ENCODE measurements at places on chromosomes 1 and 21. TPM values are rescaled to one million over a fixed set of nuclear protein-coding genes. Genes with fewer than 3 reads are reported as not detected.
A peak's percentile ranks its signal among the peaks of the same experiment; 100 is the strongest.

GRCh38 chr1:191695865-191696264 is 462.4 kb upstream of the RGS18 start:
- no peak for DNase-seq

- DNase-seq, result no peak
Measured at GRCh38 chr21:38538353-38538752, 40.1 kb upstream of the ERG start.

DNA sequence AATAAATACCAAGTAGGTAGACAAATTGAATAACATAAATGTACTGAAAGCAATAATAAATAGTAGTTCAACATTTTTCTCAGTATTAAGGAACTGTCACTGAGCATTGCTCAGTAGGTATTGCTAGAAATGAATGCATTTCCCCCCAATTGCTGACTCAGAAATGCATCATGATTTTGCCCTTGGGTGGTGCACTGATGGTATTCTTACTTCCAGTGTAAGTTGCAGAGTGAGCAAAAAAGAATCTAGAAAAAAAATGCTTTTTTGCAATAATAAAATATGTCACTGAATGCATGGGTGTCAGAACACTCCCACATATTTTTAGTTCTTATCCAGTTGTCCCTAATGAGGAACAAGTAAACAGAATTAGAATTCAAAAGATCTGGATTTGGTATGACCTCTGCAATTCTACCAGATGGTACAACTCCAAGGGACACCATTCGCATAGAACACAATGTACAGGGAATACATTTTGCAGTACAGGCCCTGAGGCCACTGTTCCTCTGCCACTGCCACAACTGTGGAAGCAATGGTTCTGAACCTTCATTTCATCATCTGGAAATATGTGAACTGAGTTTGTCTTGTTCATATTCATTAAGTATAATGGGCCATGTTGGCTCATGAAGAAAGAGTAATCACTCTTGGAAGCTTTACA is 78.0 kb downstream of the ATP6V1G3 start:
- no peak for DNase-seq

DNA sequence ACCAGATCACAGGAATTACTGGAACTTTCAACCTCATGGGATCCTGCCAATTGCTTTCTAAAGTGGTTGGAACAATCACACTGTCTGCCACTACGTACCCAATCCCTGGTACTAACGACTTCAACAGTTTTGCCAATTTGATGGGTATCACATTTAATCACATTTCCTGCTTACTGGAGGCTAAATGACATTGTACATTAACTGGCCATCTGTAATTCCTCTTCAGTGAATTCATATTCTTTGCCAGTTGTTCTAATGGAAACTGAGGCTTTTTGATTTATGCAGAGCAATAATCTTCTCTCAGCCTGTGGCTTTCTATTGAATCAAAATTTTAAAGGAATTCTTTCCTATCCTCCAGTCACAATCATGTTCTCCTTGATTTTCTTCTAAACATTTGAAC is 38.2 kb downstream of the LGALS8 start:
- no peak for DNase-seq

DNA sequence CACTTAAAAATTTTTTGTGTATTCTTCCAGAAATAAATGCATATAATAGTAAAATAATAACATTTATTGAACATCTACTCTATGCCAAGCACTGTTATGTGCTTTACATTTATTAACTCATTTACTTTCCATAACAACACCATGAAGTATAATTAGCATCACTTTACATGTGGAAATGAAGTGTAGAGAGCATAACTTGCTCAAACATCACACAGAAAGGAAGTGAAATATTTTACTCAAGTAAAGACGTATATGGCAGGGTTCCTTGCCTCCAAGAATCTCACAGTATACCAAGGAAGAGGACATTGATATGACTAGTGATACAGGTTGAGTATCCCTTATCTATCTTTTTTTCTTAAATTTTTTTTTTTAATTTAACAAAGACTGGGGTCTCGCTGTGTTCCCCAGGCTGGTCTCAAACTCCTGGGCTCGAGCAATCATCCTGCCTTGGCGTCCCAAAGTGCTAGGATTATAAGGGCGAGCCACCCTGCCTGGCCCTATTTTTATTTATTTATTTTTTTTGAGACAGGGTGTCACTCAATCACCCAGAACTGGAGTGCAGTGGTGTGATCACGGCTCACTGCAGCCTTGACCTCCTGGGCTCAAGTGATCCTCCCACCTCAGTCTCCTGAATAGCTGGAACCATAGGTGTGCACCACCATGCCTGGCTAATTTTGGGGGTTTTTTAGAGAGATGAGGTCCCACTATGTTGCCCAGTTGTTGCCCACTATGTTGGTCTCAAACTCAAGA is 7.7 kb upstream of the CLIC4 start:
- DNase-seq, result no peak

DNA sequence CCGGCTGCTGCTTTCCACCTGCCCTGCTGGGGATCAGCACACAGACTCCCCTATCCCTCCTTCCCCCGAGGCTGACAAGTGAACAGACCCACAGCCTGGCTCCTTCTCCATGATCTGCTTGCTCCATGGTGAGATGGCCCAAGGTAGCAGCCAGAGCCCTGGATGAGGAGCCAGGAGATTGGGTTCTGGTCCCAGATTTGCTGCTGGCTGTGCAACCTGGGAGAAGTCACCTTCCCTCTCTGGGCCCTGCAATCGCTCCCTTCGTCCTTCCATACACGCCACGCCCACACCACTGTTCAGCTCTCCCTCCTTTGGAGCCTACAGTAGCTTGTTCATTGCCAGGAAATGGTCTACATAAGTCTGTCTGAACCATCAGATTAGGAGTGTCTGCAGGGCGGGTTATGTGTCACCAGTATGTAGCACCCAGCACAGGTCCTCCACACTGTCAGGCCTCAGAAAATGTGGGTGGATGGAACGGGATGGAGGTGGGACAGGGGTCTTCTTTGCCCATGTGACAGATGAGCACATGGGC is 9.2 kb upstream of the EPHA8 start:
- no peak for DNase-seq

DNA sequence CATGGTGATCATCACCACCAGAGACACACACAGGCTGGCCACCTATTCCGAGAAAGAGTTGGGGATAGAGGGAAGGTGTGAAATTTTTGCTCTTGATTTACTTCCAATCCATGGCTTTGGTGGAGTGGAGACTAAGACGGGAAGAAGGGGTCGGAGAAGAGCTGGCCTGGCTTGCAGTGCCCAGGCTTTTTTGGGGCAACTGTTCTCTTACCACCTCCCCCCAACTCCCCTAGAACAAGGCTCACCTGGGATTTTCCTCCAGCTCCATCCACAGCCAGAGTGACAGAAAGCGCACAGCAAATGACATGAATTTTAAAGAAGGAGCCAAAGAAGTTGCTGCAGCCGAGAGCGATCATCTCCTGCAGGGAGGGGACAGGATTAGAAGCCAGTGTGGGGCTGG is 16.0 kb downstream of the SLC26A9 start:
- no peak for DNase-seq

DNA sequence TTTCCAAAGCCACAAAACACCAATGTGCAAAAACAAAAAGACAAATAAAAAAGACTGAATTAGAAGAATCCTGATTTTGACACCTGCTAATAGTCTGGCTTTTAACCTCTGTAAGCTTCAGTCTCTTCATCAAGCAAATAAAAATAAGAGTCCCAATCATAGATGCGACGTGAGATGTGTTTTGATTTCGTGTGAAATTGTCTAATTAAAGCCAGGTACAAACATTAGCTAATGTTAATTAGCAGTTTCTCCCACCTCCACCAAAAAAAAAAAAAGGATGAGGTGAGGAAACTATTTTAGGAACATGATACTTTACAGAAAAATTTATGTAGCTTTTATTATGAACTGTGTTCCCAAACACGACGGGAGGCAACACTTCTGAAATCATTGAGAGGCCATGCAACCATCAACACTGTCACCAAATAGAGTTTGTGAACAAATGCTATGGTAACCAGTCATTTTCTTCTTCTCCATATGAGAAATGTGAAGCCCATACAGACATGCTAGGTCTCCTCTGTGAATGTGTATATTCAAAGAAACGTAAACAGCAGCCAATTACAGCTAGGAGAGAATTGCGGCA is 6.7 kb upstream of the EVI5 start:
- DNase-seq, result no peak

DNA sequence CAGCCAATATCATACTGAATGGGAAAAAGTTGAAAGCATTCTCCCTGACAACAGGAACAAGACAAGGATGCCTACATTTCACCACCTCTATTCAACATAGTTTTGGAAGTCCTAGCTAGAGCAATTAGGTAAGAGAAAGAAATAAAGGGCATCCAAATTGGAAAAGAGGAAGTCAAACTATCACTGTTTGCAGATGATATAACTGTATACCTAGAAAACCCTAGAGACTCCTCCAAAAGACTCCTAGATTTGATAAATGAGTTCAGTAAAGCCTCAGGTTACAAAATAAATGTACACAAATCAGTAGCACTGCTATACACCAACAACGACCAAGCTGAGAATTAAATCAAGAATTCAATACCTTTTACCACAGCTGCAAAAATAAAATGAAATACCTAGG is 171.3 kb upstream of the HP1BP3 start:
- DNase-seq, result no peak

DNA sequence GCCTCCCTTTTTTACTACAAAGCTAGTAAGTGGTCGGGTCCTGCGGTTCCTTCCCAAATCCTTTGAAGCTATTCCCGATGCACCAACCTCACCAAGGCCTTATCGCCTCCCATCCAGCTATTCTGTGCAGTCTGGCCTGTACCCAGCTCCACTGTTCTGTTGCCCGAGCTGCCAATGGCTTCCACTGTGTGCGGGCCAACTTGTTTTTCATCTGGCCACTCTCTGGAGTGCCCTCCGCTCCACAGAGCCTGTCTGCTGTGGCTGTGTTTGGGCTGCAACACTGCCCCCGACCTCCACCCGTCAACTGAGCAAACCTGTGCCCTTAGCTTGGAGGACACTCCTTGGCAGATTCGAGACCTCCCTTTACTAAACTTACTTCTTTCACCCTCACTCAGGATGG is 125.0 kb downstream of the KIAA0319L start:
- DNase-seq, result no peak

DNA sequence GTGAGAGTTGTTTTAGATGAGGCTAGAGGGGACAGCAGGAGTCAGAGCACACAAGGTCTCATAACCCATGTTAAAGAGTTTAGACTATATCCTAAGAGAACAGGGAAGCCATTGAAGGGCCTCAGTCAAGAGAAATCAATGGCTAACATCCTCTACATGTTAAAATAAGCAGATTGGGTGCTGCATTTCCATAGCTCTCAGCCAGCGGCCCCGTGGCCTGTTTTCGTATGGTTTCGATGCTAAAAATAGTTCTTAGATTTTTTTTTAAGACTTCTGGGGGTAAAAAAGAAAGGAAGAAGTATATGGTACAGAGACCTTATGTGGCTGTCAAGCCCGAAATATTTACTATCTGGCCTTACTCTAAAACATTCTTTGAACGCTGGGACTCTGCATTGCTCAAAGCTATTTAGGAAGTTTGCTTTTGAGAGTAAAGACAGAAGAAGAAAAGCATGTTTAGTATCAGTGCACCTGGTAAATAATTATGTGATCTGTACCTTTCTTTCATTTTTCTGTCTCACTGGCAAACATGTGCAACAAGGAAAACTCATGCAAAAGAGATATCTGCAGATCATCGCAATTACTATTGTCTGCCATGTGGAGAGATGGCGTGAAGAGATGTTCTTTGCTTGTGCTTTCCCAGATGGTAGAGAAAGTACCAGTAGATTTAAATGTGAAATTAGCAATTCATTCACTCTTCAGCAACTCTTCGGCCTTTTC is 8.4 kb downstream of the PDIK1L start:
- no peak for DNase-seq

DNA sequence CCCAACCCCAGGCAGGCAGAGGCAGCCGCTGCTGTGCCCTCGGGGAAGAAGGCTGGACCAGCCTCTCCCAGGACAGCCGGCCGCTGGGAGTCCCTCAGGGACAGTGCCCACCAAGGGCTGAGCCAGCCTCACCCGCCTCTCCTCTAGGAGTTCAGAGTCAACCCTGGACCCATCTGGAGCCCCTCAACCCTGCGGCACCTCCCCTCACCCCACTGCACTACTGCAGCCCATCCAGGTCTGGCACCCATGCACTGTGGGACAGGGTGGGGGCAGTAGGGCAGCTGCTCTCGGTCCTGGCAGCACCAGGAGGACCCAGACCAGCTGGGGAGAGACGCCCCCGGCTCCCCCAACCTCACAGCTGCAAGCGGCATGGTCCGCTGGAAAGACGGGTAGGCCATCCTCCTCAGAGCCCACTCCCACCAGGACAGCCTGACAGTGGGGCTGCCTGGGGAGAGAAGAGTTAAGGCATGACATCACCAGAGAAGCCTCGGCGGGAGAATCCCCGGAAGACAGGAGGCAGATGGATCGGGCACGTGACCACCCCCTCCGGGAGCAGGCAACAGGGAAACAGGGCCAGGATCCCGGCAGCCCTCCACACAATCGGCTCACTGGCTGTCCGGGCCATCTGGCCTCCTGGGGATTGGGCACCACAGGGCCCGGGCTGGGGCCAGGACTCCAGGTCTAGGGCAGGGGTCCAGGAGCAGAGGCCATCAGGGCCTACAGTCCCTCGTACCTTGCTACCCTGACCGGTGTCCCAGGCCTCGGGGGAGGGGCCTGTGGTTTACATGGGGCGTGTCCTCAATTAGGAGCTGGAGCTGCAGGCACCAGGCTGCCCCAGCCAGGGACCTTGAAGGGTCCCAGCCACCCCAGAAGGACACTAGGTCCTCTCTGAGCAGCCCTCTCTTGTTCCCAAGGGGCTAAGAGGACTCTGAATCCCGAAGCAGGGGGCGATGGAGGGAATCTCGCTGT is 3.1 kb downstream of the ACAP3 start:
- DNase-seq, result peak; percentile 90

DNA sequence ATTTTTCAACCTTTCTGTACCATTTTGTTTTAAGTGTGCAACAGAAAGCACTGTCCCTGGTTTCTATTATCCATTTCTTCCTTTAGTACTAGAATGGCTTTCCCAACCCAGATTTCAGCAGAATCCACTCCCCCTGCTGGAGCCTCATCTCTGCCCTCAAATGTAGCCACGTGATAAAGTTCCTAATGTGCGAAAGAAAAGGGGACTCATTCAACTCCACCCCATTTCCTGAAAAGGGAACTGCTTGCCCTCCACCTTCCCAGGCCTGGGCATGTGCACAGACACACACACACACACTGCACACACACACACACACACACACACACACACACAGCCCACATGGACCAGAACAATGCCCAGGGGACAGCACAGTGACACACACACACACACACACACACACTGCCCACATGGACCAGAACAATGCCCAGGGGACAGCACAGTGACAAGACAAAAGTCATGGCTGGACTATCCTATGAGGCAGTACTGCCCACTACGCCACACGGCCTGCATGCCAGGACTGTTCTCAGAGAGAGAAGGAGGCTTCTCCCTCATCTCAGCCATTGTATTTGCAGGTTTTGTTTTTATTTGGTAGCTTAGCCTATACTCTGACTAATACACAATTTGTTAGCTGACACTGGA is 33.2 kb downstream of the PACC1 start:
- DNase-seq, result no peak

The PIGM gene
- 2.4 TPM for total RNA-seq

The AMY2B gene
- 15.1 TPM for total RNA-seq

The HECTD3 gene
- 25.7 TPM for total RNA-seq

The BRDT gene
- total RNA-seq, result not detected

The ADAM30 gene
- not detected for total RNA-seq

The EPHB2 gene
- 3.5 TPM for total RNA-seq

The ACTL8 gene
- total RNA-seq, result not detected

The EPS8L3 gene
- not detected for total RNA-seq
